ENCODE measurements at places on chromosomes 2 and 18. TPM values are rescaled to one million over a fixed set of nuclear protein-coding genes. Genes with fewer than 3 reads are reported as not detected.

GRCh38 chr18:12422936-12423335, 15.2 kb downstream of the PRELID3A start:
- no peak for DNase-seq

DNA sequence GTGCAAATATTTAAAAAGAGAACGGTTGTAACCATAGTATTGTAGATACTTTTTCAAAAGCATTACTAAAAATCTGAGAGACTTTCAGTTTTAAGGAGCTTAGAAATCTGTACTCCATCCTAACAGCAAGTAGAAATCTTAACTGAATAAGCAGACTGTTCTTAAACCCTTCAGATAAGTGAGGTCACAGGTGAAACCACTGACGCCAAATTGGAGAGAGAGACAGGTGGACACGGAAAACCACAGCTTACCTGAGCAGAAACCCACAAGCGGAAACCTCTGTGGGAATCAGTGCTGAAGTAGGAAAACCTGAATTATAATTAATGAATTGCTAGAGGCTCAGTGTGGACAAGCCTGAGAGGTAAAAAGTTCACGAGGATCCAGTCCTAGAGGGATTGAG, 959.4 kb upstream of the CELF4 start:
- DNase-seq, result no peak

Gene UGT1A4
- total RNA-seq, result not detected

Gene HRH4
- 2.5 TPM for total RNA-seq

Gene AFF3
- 20.1 TPM for total RNA-seq
